ENCODE measurements at places on chromosomes 12 and 14.

GRCh38 chr12:87233671-87234070, 795.5 kb downstream of the C12orf50 start:
- DNase-seq = no peak

DNA sequence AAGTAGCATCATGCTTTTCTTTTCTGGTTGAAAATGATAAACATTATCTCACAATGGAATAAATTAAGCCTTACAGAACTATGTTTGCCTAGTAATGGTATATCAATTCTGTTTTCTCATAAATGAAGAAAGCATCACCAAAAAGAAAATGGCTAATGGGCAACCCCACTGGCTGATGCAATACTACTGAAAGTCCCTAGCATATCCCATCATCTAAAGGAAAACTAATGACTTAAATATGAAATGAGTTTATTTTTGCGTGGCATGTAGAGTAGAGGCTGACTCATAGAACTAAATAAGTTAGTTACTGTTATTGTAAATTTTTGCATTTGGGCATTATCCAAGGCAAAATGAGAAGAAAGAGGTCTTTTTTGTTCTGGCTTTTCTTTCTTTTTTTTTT, 1156.3 kb upstream of the SEL1L start:
- DNase-seq = no peak

GRCh38 chr14:106280876-106281275, 754.5 kb downstream of the TMEM121 start:
- no peak for DNase-seq

DNA sequence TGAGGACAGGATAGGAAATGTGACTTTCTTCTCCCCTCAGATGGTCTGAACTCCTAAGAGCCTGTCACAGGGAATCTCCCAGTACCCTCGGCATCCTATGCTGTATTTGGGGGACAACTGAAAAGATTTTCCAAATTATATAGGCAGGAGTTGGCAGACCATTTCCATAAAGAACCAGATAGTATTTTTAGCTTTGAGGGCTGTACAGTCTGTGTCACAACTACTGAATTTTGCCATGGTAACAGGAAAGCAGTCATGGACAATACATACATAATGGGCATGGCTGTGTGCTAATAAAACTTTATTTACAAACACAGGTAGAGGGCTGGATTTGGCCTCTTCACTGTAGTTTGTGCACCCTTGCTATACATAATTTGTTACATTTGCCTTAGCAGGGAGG, 30.4 kb upstream of the TMEM132C start:
- no peak for DNase-seq

DNA sequence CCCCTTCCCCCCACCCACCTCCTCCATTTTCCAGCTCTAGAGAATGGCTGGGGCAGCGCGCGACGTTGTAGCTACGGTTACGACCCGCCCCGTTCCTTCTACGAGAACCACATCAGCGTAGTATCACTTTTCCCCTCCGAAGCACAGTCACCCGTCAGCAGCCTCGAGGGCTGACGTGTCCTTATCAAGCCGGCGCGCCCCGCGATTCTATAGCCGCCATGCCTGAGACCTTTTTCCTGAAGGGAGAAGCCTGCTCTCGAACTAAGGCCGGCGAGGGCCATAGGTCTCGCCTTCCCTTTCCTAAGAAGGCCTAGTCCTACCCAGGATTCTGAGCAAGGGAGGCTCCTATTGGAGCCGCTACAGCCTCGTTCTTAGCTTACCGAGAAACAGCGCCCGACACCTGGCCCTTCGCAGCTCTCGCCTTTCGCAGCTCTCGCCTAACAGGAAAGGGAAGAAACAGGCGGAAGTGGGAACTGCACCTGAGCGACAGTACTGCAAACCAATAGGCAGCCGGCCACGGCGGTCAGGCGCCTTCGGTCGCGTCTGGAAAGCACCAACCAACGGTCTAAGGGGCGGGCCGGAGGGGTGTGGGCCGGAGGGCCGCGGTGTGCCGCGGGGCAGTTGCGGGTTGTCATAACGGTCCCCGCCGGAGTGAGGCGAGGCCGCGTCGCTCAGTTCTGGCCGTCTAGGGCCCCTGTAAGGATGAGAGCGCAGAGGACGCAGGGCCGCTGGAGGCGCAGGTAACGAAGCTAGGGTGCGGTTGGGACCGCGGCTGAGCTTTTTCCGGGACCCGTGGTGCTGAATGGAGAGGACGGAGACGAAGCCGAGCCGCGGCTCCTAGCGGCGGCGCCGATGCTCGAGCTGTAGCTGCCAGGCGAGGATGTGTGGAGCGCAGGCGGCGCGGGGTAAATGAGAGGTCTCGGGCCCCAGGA, at the start of the genes MGAT2 and RPL36AL:
Gene MGAT2 (plus strand): TSS at position 618 of the 932 bp plus-strand sequence. CDS start 470 bp downstream, outside the sequence.
Gene RPL36AL (minus strand): TSS at position 445 of the 932 bp plus-strand sequence. CDS start 1,522 bp downstream, outside the sequence.
- peak; percentile 95 for DNase-seq

DNA sequence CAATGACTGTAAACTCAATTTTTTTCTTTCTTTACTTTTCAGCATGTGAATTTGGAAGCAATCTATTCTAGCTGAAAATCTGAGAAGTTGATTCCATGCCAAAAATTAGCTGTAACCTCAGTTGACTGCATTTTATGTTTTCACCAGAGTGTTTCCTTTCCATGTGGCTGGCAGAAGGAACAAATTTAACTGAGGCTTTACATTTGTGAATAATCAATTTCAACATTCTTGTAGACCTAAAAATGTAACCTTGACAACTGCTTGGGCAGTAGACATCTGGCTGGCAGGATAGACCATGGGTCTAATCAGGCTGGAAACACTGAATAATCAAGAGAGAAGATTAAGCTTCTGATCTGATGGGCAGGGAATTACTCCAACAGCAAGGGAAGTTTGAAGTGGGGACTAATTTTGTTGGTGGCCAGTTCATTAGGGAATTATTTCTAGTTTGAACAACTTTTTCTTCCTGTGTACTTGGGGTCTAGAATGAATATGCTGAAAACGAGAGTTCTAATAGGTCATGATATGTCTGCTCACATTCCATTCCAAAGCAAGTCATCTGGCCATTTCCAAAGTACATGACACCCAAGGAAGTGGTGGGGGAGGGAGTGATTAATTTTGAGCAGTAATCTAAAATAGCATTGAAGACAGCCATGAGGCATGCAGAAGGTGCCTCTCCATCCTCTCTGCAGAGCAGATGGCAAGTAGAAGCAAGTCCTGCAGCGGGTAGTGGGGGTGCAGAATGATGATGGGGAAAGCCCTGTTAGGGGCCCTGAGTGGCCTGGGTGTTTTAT, 68.2 kb downstream of the ATP23 start:
- no peak for DNase-seq

DNA sequence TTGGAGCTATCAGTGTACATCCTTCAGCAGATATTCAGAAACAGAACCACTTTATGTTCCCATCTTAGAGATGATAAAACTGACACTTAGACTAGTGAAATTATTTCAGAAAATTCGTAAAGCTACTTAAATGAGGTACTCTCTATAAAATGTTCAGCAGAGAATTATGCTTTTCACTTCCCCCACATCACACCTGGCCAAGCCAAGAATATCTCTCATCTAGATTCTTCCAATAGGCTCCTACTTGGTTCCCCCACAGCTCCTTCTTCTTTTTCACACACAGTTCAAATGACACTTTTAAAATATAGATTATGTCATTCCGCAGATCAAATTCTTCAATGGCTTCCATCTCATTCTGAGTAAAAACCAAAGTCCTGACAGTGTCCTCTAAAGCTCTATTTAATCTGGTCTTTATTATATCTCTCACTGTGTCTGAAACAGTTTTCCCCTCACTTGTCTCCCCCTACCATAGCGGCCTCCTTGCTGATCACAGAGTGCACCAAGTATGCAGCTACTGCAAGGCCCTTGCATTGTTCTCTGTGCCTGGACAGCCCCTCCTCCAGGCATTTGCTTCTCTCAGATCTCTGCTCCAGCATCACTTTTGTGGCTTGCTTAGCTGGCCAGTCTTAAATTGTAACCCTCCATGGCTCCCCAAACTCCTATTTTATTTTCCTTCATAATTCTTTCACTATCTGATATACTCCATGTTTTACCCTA, 736.8 kb upstream of the USP15 start:
- DNase-seq = no peak

DNA sequence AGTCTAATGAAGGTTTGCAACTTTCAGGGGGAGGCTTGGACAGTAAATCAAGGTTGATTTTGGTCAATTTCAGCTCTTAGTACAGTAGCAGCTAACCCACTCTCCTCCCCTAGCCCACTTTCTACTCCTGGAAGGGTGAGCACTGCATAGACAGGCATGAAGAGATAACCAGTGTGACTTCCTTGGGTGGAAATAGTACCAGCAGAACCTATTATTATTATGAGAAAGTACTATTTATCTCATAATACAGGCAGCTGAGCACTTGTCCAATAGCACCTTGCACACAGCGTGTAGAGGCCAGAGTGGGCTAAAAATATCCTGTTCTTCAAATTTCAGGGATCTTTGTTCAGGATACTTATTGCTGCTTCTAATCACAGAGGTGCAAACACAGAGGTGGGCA, 96.2 kb upstream of the FKBP4 start:
- no peak for DNase-seq

DNA sequence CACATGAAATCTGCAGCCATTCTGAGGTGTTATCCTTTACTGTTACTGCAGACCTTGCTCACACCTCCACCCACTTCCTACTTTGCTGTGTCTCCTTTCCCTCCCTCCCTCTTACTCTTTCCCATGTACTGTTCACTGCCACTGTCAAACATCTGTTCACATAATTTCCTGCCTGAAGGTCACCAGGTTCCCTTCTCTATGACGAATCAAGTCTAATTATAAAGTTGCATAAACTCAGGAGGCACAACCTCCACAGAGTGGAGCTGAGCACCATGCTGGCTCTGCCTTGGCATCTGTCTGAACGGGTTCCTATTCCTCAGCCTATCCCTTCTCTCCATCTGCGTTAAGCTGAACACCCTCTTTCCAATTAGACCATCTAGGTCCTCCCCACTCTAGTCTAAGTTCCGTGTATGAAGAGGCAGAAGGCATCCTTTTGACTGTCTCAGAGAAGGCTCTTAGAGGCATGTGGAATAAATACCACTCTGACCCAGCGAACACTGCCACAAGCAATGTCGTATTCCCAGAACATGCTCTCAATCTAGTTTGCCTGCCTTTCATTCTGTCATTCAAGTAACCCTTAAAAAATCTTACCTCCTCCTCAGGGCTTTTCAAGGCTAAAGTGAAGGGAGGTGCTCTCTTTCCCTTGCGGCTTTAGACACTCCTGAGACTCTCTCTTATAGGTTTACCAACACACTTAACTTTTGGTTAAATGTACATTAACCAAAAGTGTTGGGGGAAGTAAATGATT, 48.7 kb downstream of the ACADS start:
- no peak for DNase-seq
